ENCODE measurements at places on chromosomes 5 and 9.

GRCh38 chr5:14435481-14435880 is 146.1 kb upstream of the OTULINL start:
- DNase-seq, result no peak

DNA sequence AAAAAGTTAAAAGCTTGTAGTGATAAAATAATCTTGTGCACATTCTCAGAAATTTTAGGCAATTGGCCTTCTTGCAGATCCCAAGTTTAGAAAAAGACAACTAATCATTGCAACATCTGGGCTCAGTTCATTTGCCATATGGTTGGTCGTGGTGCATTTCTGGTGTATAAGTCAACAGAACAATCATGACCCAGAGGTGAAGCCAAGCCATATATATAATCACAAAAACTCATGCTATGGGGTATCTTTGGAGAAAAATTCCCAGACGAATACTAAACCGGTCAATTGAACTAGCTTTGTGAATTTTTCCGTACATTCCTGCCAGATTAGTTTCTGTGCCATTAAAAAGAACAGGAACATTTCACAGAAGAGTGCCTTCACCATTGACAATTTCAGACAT is 50.3 kb downstream of the FYB1 start:
- no peak for DNase-seq

GRCh38 chr5:27788184-27788583 is 749.8 kb upstream of the CDH9 start:
- DNase-seq, result no peak

GRCh38 chr9:98755006-98755618 is 41.2 kb downstream of the ANKS6 start:
- no peak for DNase-seq

- no peak for DNase-seq
Observed at GRCh38 chr9:104107799-104108198, 13.7 kb downstream of the SMC2 start.

DNA sequence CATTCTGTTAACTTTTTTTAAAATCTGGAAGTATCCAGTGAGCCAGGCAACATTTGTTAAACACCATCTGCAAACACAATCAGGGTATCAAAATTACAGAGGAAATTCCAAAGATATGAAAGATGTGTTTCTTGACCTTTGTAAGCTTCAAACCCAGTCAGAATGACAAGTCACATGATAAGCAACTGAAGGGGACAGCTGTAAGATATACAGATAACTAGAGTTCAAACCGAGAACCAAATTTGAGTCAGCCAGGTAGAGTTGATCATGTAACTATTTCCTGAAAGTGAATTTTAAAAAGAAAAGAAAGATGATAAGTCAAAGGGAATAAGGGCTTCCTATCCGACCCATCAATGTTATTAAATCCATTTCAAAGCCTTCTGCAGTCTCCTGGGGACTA is 196.2 kb downstream of the DEPDC1B start:
- no peak for DNase-seq

DNA sequence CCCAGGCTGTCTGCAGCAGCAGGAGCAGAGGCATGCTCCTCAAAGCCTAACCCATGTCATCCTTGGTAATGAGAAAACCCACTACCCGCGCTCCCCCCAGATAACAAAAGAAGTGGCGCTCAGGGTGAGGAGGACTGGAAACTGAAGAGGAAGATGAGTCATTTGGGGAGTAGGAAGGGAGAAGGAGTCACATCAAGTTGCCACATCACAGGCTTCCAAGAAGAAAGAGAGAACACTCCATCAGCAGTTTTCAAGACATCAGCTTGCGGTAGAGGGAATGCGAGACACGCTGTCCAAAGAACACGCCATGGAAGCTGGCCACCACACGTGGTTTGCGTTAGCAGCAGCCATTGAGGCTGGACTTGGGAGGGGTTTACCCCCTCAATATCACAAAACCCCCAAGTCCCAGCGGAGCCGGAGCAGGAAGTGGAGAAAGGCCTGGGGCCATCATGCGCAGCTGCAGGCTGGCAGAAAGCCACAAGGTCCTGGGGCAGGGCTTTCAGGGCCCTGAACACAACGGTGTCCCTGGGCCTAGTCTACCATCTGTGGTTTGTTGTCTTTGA is 41.5 kb downstream of the SH3PXD2B start:
- peak; percentile 47 for DNase-seq

- no peak for DNase-seq
Observed at GRCh38 chr5:34740389-34740806, 84.3 kb downstream of the RAI14 start.

DNA sequence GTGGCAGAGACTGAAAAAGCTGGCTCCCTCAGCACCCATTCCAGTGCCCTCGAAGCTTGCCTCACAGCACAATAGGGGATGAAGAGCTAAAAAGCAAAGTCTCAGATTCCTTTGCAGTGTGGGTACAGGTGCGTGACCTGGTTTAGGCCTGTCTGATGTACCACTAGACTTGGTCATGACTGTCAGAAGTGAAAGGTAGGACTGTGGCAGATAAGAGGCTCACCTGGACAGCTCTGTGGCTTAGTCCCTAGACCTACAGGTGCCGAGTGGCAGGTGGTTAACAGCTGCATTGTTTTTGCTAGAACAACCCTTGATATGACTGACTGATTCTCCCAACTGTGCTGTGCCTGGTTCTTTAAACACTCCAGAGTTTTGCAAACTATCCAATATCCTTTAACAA is 14.7 kb upstream of the SFXN1 start:
- DNase-seq, result no peak

DNA sequence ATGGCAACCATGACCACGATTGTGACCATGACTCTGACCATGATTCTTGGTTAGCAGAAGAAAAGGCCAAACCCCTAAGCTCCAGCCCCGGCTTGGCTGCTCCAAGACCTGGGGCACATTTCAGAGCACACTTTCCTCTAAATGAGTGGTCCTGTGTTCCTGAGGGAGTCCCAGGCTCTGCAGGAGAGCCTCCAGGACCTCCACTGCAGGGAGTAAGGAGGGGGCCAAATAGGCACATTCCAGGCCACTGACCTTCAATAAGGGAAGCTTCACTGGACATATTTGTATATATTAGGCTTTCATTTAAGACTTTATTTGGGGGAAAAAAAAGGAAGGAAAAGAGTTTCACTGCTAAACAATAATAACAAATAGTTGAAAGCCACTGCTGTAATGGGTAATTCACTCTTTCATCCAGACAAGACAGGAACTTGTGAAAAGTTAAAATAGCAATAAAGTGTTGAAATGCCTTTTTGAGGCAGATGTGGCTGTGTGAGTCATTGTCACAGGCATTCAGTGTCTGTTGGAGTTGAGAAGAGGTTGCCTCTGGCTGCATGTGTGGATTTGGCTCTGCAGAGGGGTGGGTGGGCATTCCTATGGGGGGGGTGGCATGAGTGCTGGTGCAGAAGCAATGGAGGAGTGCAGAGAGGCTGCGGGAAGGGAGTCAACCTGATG is 63.9 kb upstream of the TGFBR1 start:
- peak; percentile 61 for DNase-seq

GRCh38 chr9:114210691-114211276 is 55.4 kb downstream of the COL27A1 start:
- no peak for DNase-seq

GRCh38 chr5:181203093-181203711 is 1.8 kb downstream of the TRIM7 start:
- DNase-seq, result no peak

GRCh38 chr5:168624850-168625364 is 45.7 kb upstream of the PANK3 start:
- no peak for DNase-seq

DNA sequence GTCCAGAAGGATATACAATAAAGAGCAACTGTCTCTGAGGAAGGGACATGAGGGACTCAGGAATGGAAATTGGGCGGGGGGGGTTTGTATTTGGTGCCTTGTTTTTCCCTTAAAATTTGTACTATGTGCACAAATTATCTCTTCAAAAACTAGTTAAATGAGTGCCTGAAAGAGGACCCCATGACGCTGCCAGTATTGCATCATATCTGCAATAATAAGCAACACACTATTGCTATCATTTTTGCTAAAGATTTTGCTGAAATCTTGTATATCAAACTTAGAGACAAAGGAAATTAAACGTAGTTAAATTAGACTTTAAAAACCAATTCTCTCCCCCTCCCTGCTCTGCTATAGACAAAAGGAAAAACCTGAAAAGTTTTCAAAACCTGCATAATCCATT is 89.7 kb upstream of the SLC30A5 start:
- no peak for DNase-seq

GRCh38 chr5:133225671-133226152 is 173.9 kb downstream of the HSPA4 start:
- DNase-seq, result peak; percentile 32

- DNase-seq, result no peak
Observed at GRCh38 chr9:99002706-99003105, 59.0 kb downstream of the COL15A1 start.

DNA sequence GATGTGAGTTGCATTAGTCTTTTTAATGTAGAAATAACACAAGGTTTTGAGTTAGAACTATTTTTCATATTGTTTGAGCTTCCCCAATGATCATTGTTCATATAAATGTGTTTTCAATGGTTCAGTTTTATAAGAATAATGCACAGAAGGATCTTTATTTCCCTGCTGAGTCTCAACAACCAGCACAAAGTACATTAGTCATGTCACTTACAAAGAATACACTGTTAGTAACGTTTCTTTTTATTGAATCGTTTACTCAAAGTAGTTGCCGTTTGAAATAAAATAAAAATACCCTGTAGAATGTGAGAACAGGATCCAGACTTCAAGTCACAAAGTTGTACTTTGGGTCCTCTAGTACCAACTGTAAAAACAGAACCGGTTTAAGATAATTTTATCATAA is 41.5 kb downstream of the ERCC8 start:
- no peak for DNase-seq

DNA sequence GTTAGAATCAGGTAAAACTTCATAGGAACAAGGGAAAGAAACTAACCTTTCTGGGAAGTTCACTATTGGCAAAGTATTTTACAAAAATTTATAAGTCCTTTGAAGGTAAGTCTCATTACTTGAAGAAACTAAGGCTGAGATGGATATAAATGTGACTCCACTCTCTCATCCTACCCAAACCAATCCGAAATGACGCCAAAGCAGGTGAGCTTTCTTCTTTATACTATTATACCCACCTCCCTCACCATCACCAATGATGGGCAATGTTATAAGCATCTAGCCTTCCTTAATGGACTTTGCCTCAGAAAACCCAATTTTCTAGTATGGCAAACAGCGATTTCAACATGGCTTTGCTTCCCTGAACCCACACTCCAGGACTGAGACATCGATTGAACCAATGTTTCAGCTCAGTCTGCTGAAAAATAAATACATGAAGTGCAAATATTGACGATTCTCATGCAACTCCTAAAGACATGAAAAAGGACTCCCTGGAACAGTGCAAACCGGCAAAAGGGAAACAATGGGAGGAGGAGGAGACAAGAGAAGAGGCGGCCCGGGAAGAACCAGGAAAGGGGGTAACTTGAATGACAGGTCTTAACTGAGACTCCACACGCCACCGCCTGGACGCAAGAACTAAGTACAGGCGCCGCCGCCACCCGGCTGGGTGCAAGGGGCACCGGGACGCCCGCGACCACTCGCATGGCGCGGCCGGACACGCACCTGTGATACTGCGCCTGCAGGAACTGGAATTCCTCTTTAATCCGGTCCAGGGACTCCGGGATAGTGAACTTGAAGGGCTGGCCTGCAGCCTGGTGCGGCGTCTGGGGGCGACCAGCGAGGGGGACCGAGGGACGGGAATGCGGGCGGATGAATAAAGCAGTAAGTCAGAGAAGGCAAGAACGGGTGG is 2.5 kb downstream of the TLE1 start:
- DNase-seq, result peak; percentile 68

DNA sequence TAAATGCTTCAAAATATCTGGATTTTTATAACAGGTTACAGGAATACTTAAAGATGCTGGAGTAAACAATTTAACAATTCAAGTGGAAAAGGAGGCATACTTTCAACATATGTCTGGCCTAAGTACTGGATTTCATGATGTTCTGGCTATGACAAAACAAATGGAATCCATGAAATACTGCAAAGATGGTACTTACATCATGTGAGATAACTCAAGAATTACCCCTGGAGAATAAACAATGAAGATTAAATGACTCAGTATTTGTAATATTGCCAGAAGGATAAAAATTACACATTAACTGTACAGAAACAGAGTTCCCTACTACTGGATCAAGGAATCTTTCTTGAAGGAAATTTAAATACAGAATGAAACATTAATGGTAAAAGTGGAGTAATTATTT is 35.6 kb downstream of the SLC30A5 start:
- no peak for DNase-seq

- DNase-seq, result no peak
Observed at GRCh38 chr9:739362-739761, 102.1 kb upstream of the DMRT1 start.

DNA sequence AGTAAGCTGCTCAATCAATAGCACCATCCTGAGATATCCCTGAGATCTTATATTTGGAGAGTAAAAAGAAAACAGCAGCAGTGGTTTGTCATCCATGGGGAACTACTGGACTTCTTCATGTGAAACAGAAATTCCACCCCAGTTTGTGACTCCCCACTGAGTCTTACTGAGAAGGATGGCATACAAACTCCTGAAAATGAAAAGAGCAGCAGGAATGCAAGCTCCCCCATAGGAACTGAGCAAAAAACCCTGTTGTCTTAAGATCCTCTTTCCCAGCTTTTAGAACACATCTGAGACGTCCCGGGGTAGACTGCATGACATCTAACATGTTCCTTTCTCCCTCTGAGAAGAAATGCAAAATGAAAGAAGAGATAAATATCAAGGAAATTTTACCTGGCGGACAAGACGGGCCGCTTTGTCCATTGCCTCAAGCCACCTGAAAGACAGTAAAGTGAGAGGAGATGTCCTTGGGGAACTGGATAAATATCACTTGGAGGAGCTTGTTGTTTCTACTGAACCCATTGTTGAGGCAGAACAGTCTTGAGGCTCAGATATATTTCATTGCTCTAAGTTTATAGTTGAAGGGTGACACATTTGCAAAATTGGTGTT is 117.1 kb downstream of the NUDT12 start:
- no peak for DNase-seq

GRCh38 chr5:2492476-2492875 is 259.0 kb downstream of the IRX2 start:
- DNase-seq, result no peak

DNA sequence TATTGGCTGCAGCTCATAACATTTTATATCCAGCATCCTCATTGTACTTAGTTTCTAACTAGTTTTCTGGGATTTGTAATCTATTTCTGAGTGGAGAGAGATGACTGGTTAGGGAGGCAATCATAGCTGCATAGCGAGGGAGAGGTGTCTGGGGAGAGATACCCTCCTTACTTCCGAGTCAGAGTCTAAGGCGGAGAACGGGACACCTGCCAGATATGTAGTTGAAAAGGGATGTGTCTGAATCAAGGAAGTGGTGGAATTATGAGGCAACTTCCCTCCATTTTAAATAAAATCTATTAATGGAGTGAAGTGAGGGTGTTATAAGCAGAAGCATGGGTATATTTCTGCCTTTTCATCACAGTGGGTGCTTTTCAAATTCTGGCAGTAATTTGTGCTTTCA is 126.5 kb downstream of the MAST4 start:
- DNase-seq, result no peak

- no peak for DNase-seq
Observed at GRCh38 chr5:159550951-159551350, 220.7 kb upstream of the IL12B start.

- DNase-seq, result no peak
Observed at GRCh38 chr5:104793031-104793754, 1230.6 kb upstream of the NUDT12 start.

Measured in HTR-8/SVneo (cell line).